ENCODE measurements at places on chromosomes 3 and 15.

GRCh38 chr3:38039101-38039898 is at the start of gene DLEC1:
Gene DLEC1 (plus strand): TSS chr3:38039208. CDS start chr3:38039226, 18 bp downstream.
- DNase-seq, result no peak

DNA sequence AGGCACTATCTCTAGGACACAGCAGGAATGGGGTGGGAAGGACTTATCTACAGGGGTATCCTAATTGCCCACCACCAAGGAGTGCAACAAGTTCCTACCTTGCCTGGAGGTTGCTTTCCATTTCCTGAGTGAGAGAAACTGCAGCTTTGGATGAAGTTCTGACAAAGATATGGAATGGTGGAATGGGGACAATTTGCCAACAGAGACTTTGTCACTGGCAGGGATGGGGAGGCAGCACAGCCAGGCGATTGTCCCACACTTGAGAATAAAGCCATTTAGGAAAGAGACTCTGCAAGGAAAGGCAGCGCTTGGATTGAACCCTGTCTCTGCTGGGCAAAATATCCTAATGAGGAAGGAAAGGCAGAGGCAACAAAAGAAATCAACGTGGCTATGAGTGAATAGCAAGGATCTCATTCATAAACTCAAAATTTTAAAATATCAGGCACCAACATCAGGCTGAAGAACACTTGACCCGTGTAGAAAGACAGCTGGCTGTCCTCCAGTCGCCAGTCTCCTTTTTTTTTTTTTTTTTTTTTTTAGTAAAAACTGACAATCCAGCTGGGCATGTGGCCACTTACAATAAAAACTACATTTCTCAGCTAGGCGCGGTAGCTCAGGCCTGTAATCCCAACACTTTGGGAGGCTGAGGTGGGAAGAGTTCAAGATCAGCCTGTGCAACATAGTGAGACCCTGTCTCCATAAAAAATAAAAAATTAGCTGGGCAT is 31.6 kb upstream of the PDE8A start:
- no peak for DNase-seq

DNA sequence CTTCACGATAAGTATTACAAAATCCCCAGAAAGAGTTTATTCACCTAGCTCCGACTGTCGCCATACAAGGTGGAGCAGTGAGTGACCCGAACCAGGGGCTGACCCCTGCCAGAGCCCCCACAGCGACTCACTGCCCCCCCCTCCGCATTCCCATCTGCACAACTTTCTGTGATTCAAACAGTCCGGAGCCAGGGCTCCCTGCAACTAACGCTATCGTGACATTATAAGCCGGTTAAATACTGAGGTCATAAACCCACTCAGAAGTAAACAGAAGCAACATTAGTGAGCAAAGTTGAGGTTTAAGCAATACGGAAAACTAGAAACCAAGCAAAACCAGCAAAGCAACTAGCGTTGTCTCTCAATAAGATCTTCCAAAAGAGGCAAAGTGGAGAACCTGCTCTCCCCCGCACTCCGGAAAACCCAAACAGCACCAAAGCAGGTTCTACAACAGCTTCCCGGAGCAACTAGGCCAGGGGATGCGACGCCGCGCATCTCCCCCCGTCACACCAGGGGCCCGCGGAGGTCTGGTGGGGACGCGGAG is 642 bp downstream of the SCAP start:
- DNase-seq, result no peak

DNA sequence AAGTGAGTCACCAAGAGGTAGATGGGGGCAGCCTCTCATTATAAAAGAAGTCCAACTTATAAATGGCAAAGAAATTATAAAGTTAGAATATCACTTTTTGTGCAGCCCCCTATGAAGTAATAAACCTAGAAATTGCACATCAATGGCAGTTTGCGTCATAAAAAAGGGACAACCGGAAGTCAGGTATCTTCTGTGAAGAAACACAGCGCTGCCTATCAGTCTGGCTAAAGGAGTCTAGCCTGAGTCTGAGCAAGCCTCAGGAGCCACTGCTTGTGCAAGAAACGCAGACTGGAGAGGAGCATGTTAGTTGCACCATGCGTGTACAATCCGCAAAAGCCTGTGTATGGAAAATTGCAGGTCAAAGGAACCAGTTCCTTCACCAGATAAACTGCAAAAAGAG is 178.4 kb downstream of the ARRDC4 start:
- DNase-seq, result no peak

- DNase-seq, result no peak
Observed at GRCh38 chr3:56144805-56145204, 323.5 kb downstream of the ERC2 start.
